G401 (cell line): ENCODE measurements at places on chromosomes 6 and 20. TPM values are rescaled to one million over a fixed set of nuclear protein-coding genes. Genes with fewer than 3 reads are reported as not detected.

The RRAGD gene
- 11.3 and 18.4 TPM in 2 replicates for total RNA-seq

The CRISP2 gene
- total RNA-seq = not detected in 2 replicates

The MCHR2 gene
- not detected in 2 replicates for total RNA-seq

The CNKSR3 gene
- 1.5 and 2.2 TPM in 2 replicates for total RNA-seq

The ITPR3 gene
- total RNA-seq = 66.0 and 67.9 TPM in 2 replicates

The SLC16A10 gene
- total RNA-seq = 3.7 and 4.2 TPM in 2 replicates

The MATN4 gene
- not detected in 2 replicates for total RNA-seq

The CST5 gene
- total RNA-seq = not detected in 2 replicates

The LY86 gene
- not detected in 2 replicates for total RNA-seq

The BPIFB1 gene
- total RNA-seq = not detected in 2 replicates
